ENCODE measurements at places on chromosomes 1 and 21.
A peak's percentile ranks its signal among the peaks of the same experiment; 100 is the strongest.

DNA sequence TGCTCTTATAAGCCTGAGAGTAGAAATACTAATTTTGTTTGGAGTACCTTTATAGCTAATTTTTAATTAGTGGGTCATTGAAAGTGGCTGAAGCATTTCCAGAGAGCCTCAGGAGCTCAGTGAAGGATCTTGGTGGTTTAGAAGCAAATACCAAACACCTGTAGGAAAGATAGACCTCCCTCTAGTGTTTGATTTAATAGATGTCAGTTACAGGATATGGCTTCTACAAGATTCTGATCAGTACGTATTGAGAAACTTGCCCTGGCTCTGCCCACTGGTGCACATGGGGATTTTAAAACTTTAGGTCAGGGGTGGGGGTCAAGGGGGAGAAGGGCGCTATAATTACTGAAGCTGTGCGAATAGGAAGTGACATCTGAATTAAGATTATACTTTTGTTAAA is 122.2 kb downstream of the POU2F1 start:
- peak; percentile 50 for DNase-seq

DNA sequence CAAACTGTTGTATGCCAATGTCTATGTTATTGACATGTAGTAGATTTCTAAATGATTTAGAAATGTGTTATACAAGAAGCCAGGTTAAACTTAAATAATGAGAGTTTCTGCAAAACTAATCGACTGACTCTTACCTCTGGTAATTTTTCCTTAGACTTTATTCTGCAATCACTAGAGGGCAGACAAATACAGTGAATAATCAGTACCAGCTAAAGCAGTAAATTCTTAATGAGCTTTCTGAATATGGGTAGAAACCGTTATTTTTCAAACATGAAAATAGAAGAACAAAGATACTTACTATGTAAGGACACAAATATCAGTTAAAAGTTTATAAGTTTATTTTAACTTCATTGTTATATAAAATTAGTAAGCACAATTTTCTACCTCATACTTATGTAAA is 97.9 kb upstream of the RGS1 start:
- no peak for DNase-seq

- DNase-seq = no peak
Observed at GRCh38 chr1:159700312-159700711, 14.1 kb downstream of the CRP start.

DNA sequence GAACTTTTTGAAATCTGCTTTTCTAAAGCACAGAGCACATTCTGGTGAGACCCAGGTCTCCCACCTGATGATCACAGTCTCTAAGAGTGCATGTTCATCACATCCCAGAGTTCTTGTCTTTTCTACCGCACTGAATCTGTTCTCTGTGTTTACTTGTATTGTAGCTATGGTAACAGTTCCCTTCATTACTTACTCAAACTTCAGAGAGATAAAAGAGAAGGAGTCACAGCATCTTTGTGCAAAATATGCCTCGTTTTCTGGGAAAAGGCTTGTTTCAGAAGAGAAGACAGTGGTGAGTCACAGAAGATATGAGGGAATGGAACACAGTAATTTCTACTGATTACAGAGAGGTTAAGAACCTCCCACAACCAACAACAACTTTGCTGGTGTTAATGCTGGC is 580.6 kb downstream of the PLA2G4A start:
- DNase-seq = no peak

- no peak for DNase-seq
Observed at GRCh38 chr1:203197625-203198024, 11.1 kb upstream of the CHI3L1 start.

DNA sequence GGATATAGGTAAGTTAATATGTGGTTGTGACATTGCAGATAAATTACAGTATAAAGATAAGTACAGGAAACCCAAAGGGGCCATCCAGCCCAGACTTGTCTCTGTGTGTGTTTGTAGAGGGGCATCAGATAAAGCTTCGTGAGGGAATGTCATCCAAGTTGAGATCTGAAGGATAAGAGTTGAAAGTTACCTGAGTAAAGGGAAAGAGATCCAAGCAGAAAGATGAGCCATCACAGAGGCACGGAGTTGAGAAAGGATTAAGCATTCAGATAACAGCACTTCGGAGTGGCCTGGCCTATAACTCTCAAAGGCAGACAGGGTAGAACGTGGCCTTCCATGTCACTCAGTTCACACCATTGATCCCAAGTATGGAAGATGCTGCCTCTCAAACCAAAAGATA is 749.1 kb downstream of the ADGRL2 start:
- no peak for DNase-seq

DNA sequence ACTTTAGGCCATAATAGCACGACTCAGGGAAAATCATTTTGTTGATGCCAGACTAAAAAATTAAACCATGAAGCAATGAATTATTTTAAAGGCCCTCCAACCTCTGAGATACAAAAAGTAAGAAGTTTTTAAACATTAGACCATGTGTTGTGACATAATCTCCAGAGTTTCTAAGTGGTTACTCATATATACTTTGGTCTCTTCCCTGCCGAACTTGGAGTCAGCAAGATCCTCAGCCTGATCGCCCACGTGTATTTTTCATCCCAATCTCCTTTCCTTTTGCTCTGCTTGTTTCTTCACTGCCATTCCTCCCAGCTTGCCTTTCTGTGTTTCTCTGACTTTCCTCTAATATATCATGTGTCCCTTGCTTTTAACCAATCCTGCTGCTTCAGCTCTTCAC is 3.8 kb downstream of the ARV1 start:
- DNase-seq = no peak

DNA sequence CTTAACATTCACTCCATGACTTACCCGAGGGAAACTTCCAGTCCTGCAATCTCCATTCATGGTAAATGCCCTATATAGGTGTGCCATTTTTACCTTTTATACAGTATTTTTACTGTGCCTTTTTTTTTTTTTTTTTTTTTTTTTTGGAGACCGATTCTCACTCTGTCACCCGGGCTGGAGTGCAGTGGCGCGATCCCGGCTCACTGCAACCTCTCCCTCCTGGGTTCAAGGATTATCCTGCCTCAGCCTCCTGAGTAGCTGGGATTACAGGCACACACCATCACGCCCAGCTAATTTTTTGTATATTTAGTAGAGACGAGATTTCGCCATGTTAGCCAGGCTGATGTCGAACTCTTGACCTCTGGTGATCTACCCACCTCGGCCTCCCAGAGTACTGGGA is 124.4 kb upstream of the PLPPR4 start:
- DNase-seq = no peak

DNA sequence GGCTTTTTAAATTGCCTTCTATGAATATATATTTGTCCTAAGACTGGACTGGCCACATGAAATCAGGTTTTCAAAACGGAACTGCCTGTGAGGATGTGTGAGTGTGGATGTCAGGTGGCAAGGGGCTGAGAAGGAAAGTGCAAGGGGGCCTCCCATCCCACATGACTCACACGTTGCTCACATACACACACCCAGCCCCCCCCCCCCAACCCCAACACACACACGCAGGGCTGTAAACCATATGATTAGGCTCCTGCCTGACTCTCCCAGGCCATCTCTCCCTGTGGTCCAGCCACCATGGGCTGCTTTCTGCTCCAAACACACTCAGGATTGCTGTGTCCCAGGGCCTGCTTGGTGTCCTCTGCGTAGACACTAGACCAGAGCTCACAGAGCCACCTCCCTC is 22.4 kb downstream of the DEGS1 start:
- no peak for DNase-seq

- no peak for DNase-seq
Observed at GRCh38 chr1:160061369-160062229, 8.4 kb downstream of the KCNJ10 start.

DNA sequence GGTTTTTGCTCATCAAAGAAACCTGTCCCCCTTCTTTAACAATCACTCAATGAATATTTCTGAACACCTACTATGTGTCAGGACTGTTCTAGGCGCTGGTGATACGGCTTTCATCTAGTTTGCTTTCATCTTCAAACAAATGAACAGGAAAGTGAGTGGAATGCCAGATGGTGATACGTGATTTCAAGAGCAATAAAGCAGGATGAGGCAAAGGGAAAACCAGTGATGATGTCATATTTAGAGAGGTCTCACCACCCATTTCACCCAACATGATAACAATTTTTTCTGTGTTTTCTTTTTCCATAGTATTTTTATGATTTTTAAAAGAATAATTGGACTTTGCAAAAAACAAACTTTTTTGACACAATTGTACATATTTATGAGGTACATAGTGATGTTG is 11.3 kb upstream of the SLC6A17 start:
- DNase-seq = no peak

DNA sequence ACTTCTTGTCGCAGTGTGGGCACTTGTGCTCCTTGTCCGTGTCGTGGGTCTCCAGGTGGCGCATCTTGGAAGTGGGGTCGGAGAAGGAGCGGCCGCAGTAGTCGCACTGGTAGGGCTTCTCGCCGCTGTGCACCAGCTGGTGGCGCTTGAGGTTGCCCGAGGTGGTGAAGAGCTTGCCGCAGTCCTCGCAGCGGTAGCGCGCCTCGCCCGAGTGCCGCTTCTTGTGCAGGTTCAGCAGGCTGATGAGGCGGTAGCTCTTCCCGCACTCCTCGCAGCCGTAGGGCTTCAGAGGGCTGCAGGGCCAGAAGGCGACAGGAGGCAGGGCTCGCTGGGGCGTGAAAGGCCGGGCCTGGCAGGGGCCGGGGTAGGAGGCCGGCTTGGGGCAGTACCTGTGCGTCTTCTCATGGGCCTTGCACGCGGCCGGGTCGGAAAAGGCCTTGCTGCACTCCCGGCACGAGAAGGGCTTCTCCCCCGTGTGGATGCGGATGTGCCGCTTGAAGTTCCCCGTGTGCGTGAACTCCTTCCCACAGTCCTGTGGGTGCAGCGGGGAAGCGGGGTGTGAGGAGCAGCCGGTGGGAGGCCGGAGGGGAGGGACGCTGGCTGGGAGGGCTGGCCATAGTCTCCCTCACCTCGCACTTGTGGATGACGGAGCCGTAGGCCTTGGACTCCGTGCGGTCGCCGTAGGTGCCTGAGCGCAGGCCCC is 31.4 kb downstream of the ZBTB17 start:
- peak; percentile 33 for DNase-seq

- no peak for DNase-seq
Observed at GRCh38 chr1:48215222-48215621, 7.3 kb upstream of the SLC5A9 start.

DNA sequence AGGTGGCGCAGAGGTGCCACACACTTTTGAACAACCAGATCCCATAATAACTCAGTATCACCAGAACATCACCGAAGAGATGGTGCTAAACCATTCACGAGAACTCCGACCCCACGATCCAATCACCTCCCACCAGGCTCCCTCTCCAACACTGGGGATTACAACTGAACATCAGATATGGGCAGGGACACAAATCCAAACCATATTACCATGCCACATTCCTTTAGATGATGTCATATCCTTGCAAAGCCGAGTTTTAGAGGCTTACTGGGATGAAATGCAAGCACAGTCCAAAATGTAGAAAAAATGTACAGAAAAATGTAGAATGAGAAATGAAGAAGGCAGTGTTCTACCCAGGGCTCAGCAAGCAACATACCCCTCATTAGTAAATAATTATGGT is 64.7 kb downstream of the SGIP1 start:
- no peak for DNase-seq

DNA sequence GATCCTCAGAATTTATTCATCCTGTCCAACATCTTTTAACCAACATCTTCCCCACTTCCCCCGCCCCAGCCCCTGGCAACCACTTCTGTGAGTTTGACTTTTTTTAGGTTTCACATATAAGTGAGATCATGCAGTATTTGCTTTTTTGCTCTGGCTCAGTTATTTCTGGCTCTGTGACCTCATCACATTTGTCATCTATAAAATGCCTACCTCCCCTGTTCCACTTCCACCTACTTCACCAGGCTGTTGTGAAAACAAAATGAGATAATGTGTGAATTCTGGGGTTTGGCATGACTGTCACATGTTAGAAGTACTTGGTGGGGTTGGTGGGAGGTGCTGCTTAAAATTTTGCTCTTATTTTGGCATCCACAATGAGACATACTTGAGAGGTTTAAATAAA is 18.4 kb downstream of the HHAT start:
- DNase-seq = no peak

- DNase-seq = no peak
Observed at GRCh38 chr1:205492774-205493173, 11.7 kb upstream of the CDK18 start.

DNA sequence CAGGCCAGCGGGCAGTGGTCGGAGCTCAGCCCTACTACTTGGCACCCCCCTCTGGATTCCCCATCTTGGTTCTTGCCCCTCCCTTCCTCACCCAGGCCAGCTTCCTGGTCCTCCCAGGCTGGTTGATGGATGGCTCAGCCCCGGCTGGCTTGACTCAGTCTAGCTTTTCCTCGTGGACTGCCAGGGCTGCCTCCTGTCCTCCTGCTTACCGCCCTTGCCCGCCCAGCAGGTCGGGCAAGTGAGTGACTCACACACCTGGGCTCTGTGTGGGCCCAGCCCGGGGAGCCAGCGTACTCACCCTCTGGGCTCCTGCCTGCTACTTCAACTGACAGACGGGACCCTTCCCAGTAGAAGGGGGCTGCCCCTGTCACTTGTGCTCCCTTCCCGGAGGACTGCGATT is 19.5 kb upstream of the ARHGEF10L start:
- no peak for DNase-seq

GRCh38 chr1:42784946-42785693 is at the start of gene TMEM269:
TSS of gene TMEM269 (plus strand) at chr1:42784991. CDS start at chr1:42789894, 4,903 bp downstream.
- DNase-seq = no peak

DNA sequence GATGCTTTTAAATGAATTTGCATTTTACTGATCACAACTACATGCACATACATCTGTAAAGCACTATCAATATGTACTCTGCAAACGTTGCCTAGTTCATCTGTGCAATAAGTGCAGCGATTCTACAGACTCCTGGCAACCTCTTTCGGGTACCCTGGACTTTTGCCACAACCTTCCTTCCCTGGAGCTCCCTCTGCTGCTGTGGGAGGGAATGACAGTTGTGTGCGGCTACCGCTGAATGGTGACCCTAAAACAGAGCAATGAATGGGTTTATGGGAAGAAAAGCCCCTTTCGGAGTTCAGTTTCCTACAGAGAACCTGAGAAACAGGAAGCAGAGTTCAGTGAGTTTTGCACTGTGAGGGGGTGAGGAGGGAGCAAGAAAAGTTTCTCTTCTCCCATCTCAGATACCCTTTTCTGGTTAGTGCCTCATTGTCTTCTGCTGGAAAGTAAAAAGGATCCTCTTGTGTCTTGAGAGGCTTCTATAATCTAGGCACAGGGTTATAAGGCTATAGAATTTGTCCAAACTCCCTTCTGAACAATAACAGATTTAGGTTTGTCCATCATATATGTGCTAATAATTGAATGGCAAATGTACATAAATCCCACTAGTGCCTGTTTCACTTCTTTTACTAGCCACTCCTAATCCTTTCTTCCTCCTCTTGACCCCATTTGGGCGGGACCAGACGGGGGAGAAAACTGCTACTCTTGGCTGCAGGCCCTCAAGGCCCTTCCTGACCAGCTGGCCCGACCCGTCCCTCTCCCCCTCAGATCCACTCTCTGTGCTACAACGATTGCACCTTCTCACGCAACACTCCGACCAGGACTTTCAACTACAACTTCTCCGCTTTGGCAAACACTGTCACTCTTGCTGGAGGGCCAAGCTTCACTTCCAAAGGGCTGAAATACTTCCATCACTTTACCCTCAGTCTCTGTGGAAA is 19.8 kb upstream of the SARS1 start:
- peak; percentile 79 for DNase-seq

GRCh38 chr1:246444617-246445016 is 62.5 kb downstream of the SMYD3 start:
- DNase-seq = no peak
